ENCODE measurements at places on chromosomes 16 and 17.

DNA sequence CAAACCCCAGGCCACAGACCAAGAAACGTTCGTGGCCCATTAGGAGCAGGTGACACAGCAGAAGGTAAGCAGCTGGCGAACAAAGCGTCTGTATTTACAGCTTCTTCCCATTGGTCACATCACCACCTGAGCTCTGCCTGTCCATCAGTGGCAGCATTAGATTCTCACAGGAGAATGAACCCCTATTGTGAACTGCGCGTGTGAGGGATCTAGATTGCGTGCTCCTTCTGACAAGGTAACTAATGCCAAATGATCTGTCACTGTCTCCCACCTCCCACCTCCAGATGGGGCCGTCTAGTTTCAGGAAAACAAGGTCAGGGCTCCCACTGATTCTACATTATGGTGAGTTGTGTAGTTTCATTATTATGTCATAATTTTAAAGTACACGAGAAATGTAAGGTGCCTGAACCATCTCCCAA lies 186.3 kb downstream of the CPPED1 start:
- DNase-seq = no peak

DNA sequence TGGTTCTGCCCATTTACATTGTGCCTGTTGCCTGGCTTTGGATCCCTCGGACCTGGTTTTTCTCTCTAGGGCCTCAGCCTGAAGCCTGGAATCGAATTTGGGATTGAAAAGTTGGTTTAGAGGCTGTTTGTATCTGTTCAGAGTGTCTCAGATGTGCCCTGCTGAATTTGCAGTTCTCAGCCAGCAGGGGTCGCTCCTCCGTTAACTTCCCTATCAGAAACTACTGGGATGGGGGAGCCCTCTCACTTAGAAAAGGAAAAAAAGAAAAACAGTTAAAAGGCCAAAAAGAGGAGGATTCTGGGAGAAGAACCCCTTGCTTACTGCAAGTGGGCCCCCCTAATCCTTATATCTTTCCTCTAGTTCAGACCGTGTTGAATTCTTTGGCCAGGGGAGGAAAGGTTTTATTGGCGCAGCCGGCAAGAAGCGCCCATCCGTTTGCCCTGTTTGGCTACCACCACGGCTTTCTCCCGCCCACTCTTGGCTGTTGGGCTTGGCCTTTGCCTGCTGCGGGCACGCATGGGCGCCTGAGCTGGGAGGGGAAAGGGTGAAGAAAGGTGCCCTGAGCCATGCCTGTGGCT lies 8.7 kb downstream of the FZD2 start:
- no peak for DNase-seq

GRCh38 chr16:58499615-58500351 lies at the start of gene NDRG4:
TSS of gene NDRG4 (plus strand) at chr16:58500143. CDS start at chr16:58500249, 106 bp downstream.
- no peak for DNase-seq

DNA sequence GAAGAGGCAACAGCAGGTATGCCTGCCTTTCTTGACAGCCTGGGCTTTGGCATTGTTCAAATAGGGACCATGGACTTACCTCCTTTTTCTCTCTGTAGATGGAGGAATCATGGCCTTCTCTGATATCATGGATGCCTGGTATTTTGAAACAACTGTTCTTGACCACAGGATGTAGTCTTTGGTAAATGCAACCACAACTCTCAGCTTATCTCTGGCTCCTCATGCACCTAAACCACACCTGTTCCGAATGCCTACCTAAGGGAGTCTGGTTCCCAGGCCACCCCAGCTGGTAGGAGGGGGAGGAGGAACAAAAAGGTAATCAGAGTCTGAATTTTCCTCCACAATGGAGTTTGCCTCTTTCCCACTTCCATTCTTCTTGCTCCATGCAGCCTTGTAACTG lies 18.8 kb downstream of the CDK5RAP3 start:
- DNase-seq = no peak

GRCh38 chr17:50180620-50181019 lies 14.8 kb downstream of the SGCA start:
- no peak for DNase-seq

DNA sequence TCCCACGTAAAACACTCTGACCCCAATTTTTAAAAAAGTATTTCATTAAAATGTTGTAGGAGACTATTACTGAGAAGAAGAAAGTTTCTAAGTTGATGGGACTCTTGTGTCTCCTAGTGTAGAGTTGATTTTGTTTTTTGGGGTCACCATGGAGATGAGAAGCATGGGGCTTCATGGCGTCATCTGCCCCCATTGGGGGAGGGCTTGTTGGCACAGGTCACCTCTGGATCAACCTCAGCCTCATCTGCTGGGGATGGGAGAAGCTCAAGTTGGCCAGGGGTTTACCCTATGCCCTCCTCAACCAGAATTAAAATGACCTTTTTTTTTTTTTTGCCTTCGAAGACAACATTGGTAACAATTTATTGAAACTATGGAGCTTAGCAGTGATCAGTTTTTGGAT lies 28.3 kb downstream of the MSI2 start:
- DNase-seq = peak; percentile 53
